Activated naive CD4-positive, alpha-beta T cell treated with anti-CD3 and anti-CD28 coated beads, Interleukin-2, amount 50 U/mL, for 72 hours (primary cell): ENCODE measurements at places on chromosomes 2 and 18. TPM values are rescaled to one million over a fixed set of nuclear protein-coding genes. Genes with fewer than 3 reads are reported as not detected.

DNA sequence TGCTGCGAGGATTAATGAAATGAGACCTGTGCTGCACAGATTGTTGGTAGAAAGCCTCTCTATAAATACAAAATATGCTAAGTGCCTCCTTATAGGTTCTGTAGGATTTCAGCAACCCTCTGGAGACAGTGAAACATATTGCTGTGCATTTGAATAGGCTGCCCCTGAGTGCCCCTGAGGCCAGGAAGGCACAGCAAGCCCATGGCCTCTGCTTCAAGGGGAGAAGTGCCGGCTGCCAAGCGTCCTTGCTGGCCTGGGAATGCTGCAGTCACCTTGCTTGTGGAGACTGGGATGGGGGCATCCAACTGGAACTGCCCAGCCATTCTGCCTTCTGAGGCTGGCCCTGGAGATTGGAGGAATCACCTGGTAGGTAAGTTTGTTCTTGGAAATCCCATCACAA lies 397.2 kb upstream of the SMIM21 start:
- DNase-seq: no peak

DNA sequence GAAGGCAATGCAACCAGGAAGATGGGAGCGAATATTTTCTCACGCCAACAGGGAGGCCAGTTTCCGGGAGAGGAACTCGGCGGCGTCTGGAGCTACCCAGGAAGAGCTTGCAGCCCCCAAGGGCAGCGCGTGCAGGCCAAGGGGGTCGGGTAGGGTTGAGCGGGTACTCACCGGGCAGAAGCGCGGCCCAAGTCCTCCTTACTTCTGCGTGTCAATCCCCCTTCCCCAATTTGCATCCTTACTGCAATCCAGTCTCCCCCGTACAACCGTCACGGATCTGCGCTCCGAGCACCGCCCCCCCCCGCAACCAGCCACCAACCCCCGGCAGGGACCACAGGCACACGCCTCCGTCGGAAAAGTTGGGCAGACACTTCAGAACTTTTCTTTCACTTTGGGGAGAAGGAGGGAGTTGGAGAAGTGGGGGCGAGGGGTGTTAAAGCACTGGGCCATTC lies 1.3 kb downstream of the ATP8B1 start:
- no peak for DNase-seq

TMEM18 gene
- 36.9 TPM for total RNA-seq

GRCh38 chr2:176681584-176682115 lies 412.4 kb downstream of the MTX2 start:
- DNase-seq: no peak

DNA sequence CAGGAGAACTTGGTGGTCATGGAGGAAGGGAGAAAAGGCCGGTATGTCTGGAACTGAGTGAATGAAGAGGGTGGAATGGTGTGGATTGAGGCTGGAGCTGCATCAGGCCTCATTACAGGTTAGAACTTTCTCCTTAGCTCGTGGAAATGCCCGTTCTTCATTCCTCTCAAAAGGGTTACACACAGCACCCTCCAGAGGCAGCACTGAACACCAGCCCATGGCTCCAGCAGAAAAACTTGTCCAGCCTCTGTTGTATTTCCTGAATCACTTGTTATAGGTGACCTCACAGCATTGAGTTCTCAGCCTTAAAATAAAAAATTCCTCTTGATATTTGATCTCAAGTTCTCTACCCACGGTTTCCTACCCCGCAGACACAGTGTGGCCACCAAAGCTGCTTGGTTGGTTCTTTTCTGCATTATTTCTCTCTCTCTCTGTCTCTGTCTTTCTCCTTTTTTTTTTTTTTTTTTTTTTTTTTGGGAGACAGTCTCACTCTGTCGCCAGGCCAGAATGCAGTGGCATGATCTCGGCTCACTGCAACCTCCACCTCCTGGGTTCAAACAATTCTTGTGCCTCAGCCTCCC lies 89.6 kb downstream of the ITGB1BP1 start:
- DNase-seq: no peak

DNA sequence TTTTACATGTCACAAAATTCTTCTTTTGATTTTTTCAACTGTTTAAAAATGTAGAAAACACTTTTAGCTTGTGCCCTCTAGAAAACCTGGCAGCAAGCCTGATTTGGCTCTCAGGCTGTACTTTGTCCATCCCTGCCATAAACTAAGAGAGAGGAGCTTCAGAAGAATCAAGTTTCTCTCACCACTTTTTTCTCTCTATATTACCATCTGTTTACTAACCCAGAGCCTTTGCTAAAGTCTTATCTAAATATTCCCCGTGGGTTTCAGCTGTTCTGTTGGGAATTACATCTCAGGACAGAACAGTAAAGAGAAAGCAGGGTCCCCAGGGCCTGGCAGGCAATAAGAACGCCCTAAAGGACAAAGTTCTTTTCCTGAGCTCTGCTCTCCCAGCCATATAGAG lies 409.1 kb upstream of the CRIM1 start:
- DNase-seq: no peak

GRCh38 chr18:46676182-46676835 lies 19.3 kb upstream of the LOXHD1 start:
- no peak for DNase-seq

UGT1A10 gene
- not detected for total RNA-seq

DNA sequence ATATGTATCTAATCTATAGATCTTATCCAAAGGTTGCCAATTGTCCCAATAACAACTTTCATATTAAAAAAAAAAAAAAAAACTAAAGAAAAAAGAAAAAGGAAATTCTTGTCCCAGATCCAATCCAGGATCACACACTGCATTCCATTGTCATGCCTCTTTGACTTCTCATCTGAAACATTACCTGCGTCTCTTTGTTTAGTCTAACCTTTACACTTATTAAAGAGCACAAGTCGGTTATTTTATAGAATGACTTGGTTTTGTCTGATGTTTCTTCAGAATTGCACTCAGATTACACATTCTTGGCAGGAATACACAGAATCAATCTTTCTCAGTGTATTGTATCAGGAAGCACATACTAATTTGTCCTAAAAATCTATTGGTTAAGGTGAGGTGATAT lies 392.5 kb upstream of the KLHL29 start:
- no peak for DNase-seq

GRCh38 chr2:237262838-237263771 lies 150.9 kb downstream of the COL6A3 start:
- DNase-seq: no peak

- no peak for DNase-seq
Observed at GRCh38 chr2:215702116-215702902, 266.4 kb upstream of the FN1 start.

NT5C1B gene
- not detected for total RNA-seq

- no peak for DNase-seq
Observed at GRCh38 chr2:41626936-41627335, 420.9 kb upstream of the PKDCC start.

PPM1G gene
- 122 TPM for total RNA-seq

DNA sequence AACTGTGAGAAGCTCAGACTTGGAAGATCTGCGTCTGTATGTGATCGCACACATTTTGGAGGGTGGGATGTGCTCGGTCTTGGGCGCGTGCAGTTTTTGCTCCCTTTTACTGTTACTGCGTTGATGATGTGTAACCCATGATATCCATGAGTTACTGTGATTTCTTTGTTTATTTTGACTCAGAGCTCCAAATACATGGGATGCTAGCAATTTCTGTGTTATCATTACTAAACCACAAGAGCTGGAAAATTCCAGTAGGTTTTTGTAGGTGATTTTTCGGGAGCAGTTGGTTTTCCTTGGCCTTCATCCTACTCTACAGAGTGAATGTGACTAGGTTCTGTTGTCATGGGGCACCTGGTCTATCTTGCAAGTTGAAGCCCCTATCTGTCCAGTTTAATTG lies 124.2 kb downstream of the AGAP1 start:
- no peak for DNase-seq

DSG2 gene
- 0.82 TPM for total RNA-seq

ELOA2 gene
- total RNA-seq: not detected

DNA sequence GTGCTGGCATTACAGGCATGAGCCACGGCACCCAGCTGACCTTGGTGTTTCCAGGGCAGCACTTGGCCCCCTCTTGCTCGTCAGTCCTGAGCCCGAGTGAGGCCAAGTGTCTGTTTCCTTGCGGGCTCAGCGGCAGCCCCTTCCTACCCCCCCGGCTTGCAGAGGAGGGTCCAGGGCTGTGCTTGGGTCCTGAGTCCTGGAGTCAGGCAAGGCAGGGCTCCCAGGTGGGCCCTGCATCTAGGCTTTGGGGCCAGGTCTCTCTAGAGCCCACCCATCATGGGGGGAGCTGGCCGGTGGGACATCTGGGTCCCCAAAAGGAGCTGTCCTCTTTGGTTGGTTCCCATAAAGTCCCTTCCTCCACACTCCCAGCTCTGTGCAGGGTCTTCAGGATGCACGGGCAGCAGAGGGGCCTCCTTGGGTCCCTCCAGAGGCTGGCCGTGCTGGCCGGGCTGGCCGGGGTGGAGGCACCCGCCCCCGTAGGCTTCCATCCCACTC lies 63.7 kb upstream of the HPCAL1 start:
- DNase-seq: no peak

DNA sequence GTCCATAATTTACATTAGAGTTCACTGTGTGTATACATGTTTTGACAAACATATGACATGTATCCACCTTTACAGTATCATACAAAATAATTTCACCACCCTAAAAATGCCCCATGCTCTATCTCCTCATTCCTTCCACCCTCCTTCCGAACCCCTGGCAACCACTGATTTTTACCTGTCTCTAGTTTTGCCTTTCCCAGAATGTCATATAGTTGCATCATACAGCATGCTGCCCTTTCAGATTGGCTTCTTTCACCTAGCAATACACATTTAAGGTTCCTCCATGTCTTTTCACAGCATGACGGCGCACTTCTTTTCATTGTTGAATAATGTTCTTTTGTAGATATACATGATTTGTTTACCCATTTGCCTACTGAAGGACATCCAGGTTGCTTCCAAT lies 10.4 kb downstream of the LRPPRC start:
- DNase-seq: no peak
